Naive thymus-derived CD8-positive, alpha-beta T cell (primary cell): ENCODE measurements at places on chromosomes 1 and 21.

DNA sequence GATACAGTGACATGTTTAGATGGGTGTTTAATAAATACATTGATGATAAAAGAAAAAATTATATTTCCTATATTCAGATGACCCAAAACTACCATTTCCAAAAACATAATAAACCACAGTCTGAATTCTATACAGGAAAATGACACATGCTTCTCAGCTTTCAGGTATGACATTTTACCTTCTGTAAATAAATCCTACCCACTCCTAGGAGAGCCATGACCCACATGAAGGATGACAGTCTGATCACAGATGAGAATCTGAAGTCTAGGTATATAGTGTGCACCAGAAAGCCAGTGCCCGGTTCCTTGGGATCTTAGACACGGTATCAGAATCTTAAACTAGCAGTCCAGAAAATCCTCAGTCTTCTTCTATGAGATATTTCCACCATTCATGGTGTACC, 3.7 kb upstream of the GJA9 start:
- no peak for DNase-seq

DNA sequence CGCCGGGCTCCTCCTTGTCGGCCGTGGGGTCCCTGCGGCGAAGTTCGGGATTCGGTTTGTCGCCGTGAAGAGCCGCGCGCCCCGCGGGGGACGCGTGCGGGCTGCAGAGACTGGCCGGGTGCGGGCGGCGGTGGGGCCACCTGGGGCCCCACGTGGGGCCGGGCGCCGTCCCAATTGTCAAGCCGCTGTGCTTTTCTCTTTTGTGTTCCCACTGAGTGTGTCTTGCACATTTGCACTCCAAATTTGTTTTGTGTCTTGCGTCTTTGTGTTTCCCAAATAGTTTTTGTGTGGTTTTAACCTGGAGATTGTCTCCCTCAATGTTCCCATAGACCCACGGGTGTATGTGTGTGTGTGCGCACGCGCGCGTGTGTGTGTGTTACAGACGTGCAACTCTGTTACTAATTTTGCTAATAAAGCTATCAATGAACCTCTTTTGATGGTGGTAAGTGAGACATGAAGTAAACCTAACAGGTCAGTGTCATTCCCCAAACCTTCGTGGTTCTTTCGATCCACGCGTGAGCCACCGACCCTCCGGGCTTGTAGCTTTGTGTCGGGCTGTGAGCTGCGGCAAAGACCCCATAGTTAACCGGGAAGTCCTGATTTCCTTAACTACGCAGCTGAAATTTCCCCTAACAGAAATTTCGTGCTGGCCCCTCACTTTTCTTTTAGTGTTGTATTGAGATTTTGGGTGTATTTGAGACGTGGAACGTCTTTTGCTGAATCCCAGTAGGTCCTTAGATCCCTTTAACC, 708 bp downstream of the PRDM2 start:
- DNase-seq, result peak; percentile 36

GRCh38 chr21:20016435-20017005, 981.7 kb upstream of the NCAM2 start:
- no peak for DNase-seq

DNA sequence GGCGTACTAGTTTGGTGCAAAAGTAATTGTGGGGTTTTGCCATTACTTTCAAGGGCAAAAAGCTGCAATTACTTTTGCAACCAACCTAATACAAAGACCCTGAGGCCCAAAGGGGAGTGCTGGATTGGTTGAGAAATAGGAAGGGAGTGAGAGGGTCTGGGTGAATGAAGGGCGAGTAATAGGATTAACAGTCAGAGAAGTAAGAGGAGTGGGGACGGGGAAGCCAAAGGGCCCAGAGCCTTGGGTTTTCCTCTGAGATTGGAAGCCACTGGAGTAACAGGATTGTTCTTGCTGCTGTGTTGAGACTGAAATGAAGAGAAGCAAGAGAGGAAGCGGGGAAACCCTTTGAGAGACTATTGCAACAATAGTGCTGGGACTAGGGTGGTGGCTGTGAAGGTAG, 19.0 kb upstream of the PRELP start:
- DNase-seq, result no peak
